ENCODE measurements at places on chromosomes 6 and 20. TPM values are rescaled to one million over a fixed set of nuclear protein-coding genes. Genes with fewer than 3 reads are reported as not detected.

The PGC gene
- polyA plus RNA-seq = 0.16 TPM

GRCh38 chr6:168124921-168125320, 45.9 kb upstream of the FRMD1 start:
- no peaks in the 10 kb centered on the region for H3K4me1 ChIP-seq
- H3K36me3 ChIP-seq = no peaks in the 10 kb centered on the region
- no peak overlapping the region for H3K27ac ChIP-seq
- H3K27me3 ChIP-seq = no peaks in the 10 kb centered on the region
- no peak for DNase-seq

The DEFB124 gene
- polyA plus RNA-seq = 0.21 TPM

DNA sequence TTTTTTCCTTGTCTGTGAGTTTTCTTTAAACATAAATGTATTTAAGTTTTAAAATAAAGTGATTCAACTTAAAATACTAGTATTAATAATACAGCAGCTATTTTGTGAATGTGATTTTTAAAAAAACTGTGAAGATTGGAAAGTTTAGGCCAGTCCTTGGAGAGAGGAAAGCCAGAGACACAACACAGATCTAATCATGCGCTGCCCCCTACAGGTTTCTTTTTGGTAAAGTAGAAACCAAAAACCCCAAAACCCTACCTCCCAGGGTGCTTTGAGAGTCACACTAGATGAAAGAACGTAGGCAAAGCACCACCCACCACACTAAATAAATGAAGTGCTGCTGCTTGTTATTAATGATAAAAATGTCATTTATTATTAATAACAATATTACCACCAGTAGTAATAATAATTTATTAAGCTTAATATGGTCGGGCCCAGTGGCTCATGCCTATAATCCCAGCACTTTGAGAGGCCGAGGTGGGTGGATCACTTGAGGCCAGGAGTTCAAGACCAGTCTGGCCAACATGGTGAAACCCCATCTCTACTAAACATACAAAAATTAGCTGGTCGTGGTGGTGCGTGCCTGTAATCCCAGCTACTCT, 33.7 kb downstream of the SLC9A8 start:
- no peak for DNase-seq
- no peaks in the 10 kb centered on the region for H3K27me3 ChIP-seq
- H3K4me1 ChIP-seq = peaks cover 21% of the 10 kb centered on the region
- H3K36me3 ChIP-seq = peaks cover 30% of the 10 kb centered on the region
- H3K4me3 ChIP-seq = no peak overlapping the region
- H3K27ac ChIP-seq = no peak overlapping the region

DNA sequence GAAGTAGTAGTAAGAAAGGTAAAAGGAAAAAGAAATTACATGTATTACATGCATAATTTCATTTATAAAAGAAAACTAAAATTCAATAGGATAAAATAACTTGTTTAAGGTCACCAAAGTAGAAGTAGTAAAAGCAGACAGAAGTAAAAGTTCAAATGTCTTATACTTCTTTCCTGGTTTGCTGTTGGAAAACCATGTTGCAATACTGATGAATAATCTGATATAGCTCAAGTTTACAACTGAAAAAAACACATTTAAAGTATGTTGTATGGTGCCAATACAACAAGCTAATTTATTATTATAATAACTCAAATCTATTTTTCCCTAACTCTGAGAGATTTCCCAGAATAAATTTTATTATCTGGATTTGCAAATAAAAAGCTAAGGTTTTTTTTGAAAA, 78.3 kb downstream of the PHIP start:
- H3K4me3 ChIP-seq = no peak overlapping the region
- H3K4me1 ChIP-seq = no peaks in the 10 kb centered on the region
- no peak overlapping the region for H3K27ac ChIP-seq
- H3K27me3 ChIP-seq = no peaks in the 10 kb centered on the region
- DNase-seq = no peak

DNA sequence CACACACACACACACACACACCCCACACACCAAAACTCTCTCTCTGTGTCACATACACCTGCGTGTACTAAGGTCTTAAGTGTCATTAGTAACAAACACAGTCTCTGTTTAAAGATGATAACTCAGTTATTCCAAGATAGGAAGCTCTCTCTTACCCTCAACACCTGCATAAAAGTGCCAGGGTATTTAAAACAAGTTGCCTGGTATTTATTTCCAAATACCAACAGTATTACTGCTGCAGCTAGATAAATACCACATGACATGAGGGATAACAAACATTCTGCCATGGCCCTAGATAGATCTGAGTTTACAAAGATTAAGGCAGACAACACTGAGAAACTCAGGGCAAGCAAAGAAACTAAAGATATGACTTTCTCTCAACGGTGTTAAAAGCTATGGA, 118.5 kb downstream of the SIM1 start:
- H3K36me3 ChIP-seq = no peaks in the 10 kb centered on the region
- H3K27ac ChIP-seq = no peak overlapping the region
- no peak for DNase-seq
- no peaks in the 10 kb centered on the region for H3K27me3 ChIP-seq
- no peaks in the 10 kb centered on the region for H3K4me1 ChIP-seq

GRCh38 chr6:43614396-43614730, 14.7 kb downstream of the GTPBP2 start:
- no peak overlapping the region for H3K27ac ChIP-seq
- H3K4me1 ChIP-seq = no peaks in the 10 kb centered on the region
- H3K36me3 ChIP-seq = peaks cover 27% of the 10 kb centered on the region
- no peak for DNase-seq
- H3K4me3 ChIP-seq = no peak overlapping the region

DNA sequence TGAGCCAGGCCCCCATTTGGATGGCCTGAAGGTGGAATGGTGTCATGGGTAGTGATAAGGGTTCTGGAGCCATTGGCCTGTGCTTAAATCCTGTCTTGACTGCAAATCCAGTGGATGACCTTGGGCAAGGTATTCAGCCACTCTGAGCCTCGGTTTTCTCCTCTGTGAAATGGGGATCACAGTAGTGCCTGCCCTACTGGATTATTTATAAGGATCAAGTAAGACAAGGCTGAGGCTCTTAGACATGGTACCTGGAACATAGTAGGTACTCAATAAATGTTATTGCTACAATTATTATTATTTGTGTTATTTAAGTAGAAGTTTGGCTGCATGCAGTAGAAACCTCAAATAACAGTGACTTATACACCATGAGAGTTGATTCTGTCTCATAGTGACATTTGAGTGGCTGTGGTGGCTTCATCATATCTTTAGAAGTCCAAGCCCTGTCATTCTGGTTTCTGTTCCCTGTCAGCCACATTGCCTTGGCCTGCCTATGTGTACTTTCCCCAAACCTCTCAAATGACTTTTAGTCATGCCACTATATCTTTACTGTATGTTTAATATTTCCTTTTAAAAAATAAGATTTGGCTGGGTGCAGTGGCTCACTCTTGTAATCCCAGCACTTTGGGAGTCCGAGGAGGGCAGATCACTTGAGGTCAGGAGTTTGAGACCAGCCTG, 37.6 kb upstream of the CHMP4B start:
- no peak overlapping the region for H3K4me3 ChIP-seq
- DNase-seq = no peak
- no peak overlapping the region for H3K27ac ChIP-seq
- no peaks in the 10 kb centered on the region for H3K4me1 ChIP-seq
